ENCODE measurements at places on chromosomes 5 and 9.

DNA sequence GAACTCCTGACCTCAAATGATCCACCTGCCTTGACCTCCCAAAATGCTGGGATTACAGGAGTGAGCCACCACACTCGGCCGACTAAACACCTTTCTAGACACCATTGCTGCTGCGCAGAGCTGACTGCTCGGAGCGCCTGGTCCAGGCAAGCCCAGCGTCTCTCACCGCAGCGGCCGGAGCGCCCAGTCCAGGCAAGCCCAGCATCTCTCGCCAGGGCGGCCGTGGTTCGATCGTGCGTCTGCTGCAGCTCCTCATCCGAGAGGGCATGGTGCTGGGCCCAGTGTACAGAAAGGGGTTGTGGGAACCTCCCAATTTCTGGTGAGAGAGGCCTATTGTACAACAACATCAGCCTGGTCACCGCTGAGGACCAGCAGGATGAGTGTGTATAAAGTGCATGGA, 109.5 kb upstream of the RAPGEF1 start:
- DNase-seq: no peak

DNA sequence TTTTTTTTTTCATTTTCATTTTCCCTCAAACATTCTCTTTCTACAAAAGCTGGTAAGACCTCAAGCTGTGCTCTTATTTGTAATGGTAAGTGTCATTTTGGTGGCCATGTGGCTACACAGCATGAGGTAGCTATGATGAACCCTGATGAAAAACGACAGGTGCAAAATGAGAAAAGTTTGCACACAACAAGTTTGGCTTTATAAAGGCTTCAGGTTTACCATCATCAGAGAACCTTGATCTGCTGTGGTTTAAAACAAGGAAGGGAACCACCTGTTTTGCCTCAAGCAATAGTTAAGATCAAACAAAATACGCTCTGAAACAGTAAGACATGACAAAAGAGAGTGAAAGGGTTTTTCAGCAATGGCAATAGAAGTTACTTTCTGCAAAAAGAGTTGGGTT, 1124.6 kb upstream of the ACO1 start:
- DNase-seq: no peak

DNA sequence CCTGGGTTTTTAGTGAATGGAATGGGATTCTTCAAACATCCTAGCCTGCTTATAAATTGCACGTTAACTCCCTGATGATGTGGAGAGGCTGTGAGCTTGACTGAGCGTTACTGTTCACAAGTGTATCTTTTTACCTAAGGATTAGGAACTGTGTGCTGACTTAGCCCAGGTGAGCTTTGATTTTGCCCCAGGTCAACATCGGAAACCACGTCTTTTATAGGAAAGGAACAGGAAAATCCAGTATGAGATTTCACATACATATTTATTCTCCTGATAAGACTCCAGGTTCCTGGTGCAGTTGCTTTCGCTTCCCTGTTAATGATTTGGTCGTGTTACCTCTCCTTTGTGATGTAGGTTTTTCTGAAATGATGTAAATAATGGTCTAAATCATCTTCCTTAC, 103.2 kb upstream of the BASP1 start:
- no peak for DNase-seq

DNA sequence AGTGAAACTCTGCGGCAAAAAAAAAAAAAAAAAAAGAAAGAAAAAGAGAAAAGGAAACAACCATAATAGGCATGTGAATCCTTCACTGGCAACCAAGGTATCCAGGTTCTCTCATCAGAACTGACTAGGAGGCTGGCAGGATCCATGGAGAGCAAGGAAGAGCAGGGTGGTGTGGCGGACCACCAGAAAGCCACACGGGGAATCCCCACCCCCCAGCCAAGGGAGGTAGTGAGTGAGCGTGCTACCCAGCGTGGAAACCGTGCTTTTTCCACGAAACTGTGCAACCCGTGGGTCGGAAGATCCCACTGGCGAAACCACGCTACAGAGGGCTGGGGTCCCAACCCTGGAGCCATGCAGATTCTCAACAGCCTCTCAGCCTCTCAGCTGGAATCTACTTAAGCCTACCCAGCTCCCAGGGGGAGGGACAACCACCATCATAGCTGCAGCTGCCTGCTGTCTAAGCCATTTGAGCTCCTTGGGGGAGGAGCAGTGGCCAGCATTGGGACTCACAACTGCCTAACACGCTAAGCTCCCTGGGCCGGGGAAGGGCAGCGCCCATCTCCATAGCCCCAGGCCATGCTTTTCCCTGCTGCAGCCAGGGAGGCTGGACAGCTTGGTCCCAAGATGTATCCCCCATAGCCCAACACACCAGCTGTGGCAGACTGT, 91.6 kb downstream of the PRELID2 start:
- DNase-seq: no peak

GRCh38 chr9:123432331-123433236, 76.6 kb downstream of the CRB2 start:
- no peak for DNase-seq

GRCh38 chr9:109158651-109159050, 8.4 kb downstream of the FRRS1L start:
- DNase-seq: no peak
